8988T (cell line): ENCODE measurements at places on chromosomes 16 and 17.

GRCh38 chr16:6105115-6105514 is 1007.5 kb upstream of the EEF2KMT start:
- DNase-seq, result no peak

DNA sequence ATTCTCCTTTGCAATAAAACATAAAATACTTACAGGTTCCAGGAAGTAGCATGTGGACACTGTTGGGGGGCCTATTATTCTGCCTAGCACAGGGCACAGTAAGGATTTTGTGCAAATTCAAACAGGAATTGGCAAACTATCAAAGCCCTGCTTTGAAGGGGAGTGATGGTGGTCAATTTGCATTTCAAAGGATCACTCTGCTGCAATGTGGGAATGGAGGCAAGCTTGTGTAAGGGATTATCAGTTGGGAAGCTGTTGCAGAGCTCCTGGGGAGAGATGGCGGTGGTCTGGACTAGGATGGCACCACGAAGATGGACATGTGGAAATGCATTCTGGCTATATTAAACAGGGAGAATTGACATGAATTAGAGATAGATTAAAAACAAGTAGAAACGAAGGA is 990.7 kb upstream of the RBFOX1 start:
- no peak for DNase-seq

GRCh38 chr17:74202938-74203337 is 540 bp upstream of the RPL38 start:
- no peak for DNase-seq

DNA sequence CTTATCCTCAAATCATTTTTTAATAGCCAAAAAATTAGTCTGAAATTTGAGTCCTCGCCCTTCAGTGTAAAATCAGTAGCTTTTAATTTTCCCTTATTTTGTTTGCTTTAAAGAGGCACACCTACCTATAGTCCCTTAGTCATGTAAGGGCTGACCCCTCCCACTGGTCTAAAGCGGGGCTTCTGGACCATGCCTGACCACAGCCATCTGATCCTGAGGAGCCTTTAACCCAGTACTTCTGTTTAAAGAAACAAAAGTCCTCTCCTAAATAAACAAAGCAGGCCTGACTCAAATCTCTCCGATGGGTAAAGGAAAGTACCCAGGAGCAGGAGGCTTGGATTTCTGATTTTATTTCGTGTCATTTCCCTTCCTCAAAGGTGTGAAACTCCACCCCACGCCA is 92.0 kb upstream of the CCL2 start:
- no peak for DNase-seq

DNA sequence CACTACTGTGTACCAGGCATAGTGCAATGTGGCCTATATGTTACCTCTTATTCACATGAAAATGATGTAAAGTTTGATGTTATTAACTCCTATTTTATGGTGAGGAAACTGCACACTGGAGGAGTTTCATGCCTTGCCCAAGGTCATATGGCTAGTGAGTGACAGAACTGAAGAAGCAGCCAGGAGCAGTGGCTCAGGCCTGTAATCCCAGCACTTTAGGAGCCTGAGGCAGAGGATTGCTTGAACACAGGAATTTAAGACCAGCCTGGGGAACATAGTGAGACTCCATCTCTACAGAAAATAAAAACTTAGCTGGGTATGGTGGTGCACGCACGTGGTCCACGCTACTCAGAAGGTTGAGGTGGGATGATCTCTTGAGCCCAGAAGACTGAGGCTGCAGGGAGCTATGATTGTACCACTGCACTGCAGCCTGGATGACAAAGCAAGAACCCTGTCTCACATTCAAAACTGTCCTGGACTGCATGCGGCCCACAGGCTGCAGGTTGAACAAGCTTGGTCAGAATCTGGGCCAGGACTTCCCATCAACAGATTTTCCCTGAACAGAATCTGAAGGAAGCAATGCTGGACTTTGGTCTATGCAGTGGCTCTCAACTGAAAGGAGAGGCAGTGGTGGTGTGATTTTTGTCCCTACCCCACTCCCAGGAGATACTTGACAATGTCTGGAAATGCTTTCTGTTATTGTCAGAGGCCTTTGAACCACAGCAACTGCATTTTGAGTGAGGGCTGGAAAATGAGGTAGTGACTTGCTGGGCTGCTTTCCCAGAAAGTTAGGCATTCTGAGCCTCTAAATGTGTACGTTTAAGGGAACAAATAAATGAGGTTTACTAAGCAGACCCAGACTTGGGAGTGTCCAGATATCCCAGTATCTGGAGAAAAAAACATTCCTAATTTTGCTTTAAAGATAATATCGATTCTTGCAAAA is 479.5 kb downstream of the TMEM114 start:
- DNase-seq, result no peak

- no peak for DNase-seq
Measured at GRCh38 chr17:41492771-41493170, 3.1 kb upstream of the KRT36 start.
